Fibroblast of skin of right quadriceps (primary cell): ENCODE measurements at places on chromosomes 2 and 18.

- DNase-seq, result no peak
These were observed 25.4 kb upstream of the CDH7 start for GRCh38 chr18:65725251-65726050.

DNA sequence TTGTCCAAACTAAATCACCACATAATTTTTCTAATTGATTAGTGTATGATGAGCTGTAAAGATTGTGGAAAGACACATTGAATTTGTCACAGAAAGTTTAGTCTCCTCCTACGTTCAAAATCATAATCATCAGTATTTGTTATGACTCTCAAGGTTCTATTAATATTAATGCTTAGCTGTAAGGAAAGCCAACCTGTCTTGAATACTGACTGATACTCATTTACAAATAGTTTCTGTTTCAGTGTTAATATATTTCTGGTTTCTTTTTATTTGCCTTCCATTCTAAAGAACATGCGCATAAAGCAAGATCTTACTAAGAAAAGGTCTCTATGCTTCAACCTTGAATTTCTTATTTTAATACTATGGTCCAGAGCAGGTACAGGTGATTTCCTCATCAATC, 55.1 kb downstream of the CPS1 start:
- no peak for DNase-seq

DNA sequence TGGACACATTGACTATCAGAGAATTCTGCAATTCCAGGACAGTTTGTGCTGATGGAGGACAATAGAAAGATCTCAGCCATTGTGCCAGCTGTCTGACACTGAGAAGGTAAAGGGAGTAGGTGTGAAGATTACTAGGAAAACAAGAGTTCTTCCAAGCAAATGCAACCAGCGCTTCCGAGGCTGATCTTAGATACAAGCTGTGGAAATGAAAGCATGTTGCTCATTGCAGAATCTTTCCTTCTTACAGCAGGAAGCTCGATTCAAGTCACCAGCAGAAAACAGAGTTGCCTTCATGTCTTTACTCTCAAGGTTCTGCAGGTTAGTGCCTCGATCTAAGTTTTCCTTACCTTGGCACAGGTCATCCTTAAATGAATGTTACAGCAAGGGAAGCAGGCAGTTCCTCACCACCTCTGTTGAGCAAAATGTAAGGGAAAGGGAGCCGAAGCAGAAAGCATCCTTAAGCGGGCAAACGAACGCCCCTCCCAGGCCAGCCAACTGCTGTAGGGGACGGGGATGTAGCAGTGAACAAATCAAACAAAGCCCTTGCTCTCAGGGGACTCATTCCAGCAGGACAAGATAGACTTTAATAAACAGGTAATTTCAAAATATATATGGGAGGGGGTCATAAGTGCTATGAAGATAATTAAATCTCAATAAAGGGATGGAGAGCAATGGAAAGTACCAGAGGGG, 54.3 kb downstream of the MARCHF4 start:
- DNase-seq, result no peak

DNA sequence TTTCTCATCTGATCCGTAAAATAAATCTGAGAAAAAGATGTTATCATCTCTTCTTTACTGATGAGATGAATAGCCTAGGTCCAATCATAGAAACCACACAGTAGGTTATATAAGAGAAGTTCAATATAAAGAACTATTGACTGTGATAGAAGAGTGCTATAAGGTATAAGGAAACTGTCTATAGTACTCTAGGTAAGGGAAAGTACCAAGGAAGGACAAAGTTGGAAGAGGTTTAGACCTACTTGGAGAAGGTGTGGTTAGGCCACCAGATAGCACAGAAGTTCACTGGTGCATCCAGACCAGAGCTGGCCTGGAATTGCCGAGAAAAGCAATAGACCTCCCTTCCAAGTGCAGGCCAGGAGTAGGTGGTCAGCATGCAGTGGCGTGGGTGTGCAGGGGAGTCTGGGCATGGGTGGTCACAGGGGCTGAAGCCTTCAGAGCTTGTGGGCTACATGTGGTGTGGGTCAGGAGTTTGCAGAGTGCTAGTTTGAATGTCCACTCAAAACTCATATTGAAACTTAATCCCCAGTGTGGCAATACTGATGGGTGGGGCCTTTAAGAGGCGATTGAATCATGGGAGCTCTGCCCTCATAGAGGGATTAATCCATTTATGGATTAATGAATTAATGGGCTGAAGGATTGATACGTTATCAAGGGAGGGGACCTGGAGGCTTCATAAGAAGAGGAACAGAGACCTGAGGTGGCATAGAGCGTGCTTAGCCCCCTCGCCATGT, 86.3 kb downstream of the ALPK2 start:
- DNase-seq, result no peak

DNA sequence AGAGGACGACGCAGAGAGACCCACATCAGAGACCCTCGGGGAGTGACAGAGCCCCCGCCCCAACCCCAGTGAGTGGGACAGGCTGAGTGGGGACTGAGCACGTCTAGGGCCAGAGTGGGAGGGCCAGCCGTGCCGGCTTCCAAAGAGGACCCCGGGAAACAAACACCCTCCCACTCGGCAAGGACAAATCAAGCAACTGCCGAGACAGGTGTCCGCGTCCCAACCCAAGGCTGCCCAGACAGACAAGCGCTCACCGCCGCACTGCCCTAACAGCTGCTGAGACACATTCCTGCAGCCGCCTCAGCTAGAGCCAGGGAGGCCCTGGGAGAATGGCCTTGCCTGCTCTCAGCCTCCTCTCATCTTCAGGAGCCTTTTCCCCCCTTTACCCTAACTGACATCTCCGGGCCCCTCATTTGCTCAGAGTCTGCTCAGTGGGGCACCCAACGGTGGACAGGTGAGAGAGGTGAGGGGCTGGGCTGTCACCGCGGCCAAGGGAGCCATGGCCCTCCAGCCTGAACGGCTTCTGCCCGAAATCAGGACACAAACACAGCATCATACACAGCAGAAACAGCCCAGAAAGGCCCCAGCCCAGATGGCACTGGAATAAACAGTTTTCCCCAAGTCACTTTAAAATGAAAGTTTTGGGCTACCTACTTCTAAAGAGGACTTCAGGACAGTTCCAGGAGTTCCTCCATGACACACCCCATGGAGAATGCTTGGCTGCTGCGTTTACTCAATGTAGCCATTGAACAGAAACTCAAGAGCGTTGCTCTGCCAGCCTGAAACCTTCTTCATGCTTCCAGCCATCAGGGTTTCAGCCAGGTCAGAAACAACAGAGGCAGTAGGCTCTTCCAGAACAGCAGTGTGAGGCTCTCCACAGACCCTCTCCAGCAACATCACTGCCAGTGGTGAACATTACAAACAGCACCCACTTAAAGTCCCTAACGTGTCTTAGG, 23.6 kb downstream of the SLC66A2 start:
- no peak for DNase-seq

DNA sequence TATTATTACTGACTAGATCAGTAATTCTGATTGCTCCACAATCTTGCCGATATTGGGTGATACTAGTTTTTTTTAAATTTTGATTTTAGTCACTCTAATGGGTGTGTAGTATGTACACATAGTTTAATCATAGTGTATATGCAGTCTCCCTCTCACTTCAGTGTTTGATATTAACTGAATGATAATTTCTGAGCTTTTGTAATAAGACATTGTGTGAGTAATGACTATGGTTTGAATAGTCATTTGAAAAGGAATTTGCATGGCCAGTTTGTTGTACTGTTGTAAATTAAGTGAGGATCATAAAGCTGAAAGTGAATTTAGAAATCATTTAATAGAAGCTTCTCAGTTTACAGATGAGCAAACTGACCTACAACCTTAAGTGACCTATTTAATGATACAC, 33.4 kb downstream of the USP14 start:
- DNase-seq, result no peak

DNA sequence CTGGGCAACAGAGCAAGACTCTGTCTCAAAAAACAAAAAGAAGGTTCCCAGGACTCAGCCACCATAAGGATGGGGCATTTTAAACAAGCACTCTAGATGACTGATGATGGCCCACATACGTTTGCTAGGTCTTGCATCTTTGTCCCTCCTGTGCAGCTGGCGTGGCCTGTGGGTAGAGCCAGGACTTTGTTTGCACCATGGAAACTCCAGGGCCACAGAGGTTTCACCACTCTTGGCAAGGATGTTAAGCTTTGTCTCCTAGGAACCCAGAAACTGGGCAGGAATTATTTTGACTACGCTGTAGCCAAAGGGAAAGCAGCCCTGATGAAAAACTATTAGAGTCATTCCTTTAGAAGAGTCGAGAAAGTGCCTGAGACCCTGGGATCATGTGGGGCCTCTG, 75.3 kb upstream of the STPG4 start:
- no peak for DNase-seq

DNA sequence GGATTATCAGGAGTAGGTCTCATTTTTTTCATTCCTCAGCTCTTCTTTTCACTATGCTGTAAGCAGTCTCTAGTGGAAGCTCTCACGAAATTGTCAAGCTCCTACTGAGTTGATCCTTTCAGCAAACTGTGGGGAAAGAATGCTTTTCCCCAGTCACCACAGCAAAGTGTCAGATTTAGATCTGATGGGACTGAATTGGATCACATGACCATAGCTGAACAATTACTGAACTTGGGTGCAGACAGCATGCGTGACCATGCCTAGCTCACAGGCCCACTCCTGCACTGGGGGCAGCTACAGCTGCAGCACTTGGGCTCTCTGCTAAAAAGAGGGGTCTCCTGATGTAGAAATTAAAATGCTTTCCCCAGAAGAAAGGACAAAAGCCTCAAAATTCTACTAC, 3.1 kb downstream of the ARHGAP15 start:
- DNase-seq, result no peak

- peak; percentile 31 for DNase-seq
These were observed 158.8 kb downstream of the TMEFF2 start for GRCh38 chr2:192035731-192036442.

DNA sequence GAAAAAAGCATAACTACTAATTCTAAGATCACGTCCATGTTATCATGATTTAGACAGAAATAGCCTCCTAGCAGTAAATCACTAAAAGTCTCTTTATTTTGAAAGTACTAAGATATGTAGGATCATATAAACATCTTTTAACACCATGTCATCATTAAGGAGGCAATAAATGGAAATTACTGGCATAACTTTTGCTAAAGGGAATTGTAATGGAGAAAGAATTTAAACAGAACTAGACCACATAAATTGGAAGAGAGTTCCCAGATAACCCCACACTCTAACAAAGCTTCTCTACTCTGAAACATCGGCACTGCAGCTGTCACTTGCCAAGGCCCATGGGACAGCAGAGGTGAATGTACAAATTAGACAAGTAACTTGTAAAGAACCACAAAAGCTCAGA, 29.5 kb downstream of the STK39 start:
- DNase-seq, result peak; percentile 56

GRCh38 chr18:69239849-69240674, 160.6 kb upstream of the DOK6 start:
- DNase-seq, result no peak

DNA sequence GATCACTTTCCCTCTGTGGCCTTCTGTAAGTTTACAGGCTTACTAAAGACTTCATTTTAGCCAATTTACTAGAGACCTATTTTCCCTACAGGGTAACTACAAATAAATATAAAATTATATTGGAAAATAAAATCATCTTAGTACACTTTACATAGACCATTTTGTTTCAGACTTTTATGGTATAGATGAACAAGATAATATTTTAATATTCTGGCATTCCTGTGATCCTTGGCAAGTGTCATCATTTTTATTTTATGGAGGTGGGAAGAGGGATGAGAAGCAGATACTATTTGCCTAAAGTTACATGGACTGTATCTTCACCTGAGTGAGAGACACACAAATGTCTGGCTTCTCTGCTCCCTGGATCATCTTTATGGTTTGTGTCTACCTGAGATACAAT, 149.6 kb upstream of the CWC22 start:
- no peak for DNase-seq

DNA sequence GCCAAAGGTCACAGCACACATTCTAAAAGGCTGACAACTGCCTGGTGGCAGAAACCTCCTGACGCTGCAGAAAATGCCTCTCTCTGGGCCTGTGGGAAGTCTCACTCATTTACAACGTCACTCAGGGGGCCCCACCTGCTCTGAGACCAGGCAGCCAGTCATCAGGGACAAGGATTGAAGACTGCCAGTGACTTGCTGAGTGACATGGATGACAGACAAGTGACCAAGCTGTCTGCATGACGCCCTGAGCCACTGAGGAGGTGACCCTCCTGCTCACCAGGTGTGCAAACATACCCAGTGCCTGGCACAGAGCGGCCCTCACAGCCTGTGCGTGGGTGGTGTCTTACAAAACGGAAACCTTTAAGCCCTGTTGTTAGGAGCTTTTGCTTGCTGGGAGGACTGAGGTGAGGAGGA, 392.4 kb downstream of the TNS1 start:
- DNase-seq, result no peak

GRCh38 chr2:36409935-36410334, 54.4 kb downstream of the CRIM1 start:
- DNase-seq, result no peak

- no peak for DNase-seq
These were observed 27.5 kb upstream of the FOSL2 start for GRCh38 chr2:28365158-28365557.

DNA sequence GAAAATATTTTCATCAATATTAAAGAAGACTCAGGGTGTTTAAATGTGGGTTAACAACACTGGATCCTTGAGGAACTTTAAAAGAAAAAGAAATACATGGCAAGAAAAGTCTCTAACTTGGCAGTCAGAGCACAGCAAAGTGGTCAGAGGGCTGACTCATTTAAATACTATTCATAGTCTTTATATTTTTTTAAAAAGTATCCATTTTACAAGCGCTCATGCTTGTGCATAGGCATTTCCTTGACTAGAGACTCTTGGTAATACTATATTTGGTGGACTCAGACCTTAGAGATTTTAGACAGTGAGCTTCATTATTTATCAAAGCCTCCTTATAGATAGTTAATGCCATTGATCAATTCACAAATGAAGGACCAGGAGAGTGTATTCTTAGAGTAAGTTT, 110.2 kb downstream of the ABCA12 start:
- peak; percentile 69 for DNase-seq

DNA sequence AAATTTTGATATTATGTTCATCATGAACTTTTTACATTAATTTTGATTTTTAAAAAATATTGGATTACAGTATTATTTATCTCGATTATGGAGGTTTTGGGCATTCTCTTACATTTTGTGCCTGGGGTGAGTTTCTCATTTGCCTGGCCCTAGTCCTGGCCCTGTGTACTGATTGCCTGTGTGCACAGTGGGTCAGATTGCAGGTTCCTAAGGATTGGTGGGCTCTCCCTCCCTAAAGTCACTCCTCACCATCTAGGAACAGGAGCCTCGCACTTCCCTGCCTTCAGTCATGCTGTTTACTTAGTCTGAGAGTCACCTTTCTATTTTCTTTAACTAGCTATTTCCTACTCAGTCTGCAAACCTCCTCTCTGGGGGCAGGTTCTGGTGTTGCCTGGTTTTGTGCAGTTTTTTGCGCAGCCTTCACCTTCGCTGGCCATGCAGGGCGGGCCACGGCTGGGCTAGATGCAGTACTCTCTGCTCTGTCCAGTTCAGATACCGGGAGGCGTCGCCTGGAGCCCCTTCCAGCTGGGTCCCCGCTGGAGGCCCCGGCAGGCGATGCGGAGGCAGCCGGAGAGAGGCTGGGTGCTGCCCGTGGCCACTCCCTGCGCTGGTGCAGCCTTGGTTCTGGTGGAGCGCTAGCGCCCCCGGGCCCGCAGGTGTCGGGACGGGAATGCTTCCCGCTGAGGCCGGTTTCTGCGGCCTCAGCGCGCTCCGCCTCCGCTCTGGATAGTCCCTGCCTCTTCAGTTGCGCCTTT, 23.3 kb upstream of the MC5R start:
- DNase-seq, result peak; percentile 6
